Thoracic aorta (tissue), 2 donors: ENCODE measurements at places on chromosomes 1 and 21.

DNA sequence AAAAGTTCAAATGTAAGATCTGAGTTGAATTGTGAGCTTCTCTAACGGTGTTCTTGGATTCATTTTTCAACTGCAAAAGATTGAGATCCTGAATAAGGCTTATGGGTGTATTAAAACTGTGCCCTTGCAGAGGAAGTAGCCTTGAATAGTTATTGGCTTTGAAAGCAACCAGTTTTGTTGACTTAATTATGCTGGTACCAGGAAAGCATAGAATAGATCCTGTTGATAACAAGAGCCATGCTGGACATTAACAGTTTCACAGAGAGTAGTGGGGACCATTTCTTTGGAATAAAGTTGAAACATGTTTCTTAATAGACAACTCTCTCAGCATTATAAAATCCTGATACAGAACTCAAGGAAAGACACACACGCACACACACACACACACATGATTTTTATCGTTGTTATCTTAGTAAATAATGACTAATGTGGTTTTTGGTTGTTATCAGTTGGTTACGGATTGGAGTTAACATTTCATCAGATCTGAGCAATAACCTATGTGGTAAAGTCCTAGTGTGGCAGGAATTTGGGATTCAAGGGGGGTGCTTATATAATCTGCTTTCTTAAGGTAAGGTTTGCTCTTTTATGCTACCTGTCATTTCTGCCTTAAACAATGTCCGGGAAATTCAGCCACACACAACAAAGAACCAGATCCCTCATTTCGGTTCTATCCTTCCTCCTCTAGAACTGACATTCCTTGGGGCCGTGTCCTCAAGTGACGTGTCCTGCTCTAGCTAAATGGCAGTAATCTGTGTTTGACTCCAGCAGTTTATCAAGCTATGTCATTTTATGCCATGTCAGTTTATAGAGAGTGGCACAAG is 330.9 kb downstream of the CHRM3 start:
- no peak for DNase-seq

DNA sequence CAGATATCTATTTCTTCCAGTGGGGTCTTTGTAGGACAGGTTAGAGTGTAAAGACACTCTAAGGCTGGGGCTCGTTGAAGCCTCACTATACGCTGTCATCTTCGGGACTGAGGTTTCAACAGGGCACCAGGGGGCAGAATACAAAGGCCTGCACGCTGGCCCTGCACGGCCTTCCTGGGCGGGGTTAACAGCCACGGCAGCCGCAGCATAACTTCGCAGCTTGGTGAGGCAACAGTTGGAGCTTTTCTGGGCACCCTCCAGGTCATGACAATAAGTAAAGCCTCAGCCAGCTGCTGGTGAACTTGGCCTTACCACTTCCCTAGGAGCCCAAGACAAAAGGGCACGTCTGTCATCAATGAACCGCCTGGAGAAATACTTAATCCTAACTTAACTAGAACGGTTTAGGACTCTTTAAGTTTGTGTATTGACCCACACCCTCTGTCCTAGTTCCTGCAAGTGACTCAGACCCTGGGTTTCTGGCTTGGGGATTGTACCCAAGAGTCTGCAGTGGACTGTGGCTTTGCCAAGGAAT is 2.3 kb upstream of the RUNX1 start:
- peak; percentile 57 for DNase-seq

- DNase-seq = no peak
These were observed 204.7 kb downstream of the ST6GALNAC3 start for GRCh38 chr1:76279101-76279748.

- DNase-seq = no peak
These were observed 5.0 kb upstream of the KCNC4 start for GRCh38 chr1:110205156-110205555.

- no peak for DNase-seq
These were observed 150.9 kb downstream of the NTMT2 start for GRCh38 chr1:170296642-170297041.

- no peak for DNase-seq
These were observed 127.2 kb downstream of the ZSCAN20 start for GRCh38 chr1:33599516-33600115.

DNA sequence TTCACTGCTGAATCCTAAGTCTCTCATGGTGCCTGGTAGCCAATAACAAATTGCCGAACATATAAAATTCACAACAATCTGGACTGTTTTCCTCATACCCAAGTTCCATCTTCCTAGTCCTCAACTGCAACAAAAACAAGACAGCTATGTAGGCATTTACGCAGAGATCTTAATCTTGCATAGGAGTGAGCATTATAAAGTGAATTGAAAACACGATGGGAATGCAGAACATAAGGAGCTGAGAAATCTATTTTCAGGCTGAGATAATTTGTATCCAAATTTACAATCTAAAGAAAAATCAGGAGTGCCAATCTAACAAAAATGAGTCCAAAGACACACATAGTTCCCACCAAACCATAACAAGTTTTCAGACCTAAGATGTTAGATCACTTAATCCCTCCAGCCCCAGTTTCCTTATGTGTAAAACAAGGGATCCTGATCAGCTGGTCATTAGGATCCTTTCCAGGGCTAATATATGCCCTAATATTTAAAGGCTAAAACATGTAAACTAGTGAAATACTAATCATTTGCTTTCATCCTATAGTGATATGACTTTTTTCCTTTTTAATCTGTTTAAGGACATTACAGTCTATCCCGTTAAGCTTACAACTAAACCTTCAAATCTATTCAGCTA is 1.9 kb downstream of the SLC16A1 start:
- DNase-seq = no peak

DNA sequence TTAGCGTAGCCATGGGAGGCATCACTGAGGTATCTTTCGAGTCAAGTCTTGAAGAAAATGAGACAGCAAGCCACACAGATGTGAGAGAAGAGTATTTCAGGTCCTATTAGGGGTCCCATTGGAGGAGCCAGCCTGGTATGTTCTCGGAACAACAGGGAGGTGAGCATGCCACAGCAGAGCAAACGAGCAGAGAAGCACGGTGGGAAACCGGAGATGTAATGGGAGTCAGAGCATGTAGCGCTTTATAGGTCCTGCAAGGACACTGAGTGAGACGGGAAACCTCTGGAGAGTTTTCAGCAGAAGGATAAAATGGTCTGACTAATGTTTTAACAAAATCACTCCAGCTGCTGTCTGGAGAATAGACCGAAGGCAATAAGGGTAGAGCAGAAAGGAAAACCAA is 15.9 kb downstream of the H3-3A start:
- no peak for DNase-seq

DNA sequence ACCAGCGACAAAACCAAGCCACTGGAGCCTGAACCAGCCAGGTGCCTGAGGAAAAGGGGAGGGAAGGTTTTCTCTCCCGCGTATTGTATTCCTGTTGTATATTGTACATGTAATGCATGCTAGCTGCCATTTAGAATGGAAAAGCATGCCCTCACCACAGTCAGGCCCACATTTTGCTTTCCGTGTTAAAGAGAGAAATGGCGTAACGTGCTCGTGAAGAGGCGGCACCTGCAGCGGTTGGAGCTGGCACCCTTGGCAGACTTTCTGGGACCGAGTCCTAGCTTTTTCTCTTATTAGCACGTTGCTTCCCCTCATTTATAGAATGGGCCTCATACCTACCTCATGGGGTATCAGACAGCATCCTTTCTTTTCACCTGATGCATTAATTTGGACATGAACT is 135.3 kb upstream of the IRF2BP2 start:
- DNase-seq = no peak

- no peak for DNase-seq
These were observed 19.9 kb downstream of the ACOT11 start for GRCh38 chr1:54567961-54568360.

DNA sequence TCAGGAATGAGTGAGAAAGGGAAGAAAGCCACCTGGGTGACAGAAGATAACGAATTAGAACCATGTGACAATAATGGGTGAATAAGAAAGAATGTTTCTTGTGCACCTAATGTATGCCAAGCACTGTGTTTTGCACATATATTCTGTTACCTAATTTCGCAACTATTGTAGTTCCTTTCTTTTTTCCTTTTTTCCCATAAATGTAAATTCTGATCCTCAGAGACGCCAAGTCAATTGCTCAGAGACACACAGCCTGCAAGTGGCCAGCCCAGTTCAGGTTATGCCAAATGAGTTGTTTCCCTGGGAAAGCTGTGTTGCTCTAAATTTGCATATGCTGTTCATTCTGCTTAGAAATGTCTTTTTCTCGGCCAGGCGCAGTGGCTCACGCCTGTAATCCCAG is 1.7 kb upstream of the RSPO1 start:
- DNase-seq = no peak

DNA sequence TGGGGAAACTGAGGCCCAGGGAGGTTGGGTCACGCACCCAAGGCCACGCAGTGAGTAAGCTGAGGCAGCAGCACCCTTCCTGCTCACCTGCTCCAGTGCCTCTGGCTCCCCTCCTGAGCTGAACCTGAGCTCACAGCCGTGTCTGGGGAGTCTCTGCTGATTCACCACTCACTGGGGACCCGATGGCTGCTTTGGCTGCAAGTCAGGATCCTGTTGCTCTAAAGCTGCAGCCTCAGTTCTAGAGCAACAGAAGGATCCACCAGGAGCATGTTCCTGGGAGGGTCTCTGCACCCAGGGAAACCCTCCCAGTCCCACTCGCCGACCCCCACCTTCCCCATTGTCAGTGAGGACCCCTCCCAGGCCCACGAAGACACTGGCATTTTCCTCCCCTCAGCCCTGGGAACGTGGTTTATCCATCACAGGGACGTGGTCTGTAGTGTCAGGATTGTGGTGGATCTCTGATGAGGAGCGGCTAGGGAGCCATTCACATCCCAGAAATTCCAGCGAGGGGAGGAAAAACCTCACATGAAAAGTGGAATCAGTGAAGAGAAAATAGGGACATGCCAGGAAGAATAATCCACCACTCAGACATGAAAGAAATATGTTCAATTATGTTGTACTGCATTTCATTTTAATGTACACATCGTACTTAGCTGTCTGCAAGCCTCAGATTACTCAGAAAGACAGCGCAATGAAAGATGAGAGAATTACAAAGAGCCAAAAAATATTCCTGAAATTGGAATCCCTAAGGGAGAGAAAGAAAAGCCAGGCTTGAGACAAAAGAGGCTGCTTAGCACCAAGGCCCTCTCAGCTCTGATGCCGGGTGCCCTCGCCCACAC is 447.2 kb downstream of the MATN1 start:
- DNase-seq = no peak

- DNase-seq = no peak
These were observed 24.3 kb upstream of the SLC35D1 start for GRCh38 chr1:67078291-67078690.

GRCh38 chr1:58855274-58856165 is 71.7 kb upstream of the JUN start:
- no peak for DNase-seq

DNA sequence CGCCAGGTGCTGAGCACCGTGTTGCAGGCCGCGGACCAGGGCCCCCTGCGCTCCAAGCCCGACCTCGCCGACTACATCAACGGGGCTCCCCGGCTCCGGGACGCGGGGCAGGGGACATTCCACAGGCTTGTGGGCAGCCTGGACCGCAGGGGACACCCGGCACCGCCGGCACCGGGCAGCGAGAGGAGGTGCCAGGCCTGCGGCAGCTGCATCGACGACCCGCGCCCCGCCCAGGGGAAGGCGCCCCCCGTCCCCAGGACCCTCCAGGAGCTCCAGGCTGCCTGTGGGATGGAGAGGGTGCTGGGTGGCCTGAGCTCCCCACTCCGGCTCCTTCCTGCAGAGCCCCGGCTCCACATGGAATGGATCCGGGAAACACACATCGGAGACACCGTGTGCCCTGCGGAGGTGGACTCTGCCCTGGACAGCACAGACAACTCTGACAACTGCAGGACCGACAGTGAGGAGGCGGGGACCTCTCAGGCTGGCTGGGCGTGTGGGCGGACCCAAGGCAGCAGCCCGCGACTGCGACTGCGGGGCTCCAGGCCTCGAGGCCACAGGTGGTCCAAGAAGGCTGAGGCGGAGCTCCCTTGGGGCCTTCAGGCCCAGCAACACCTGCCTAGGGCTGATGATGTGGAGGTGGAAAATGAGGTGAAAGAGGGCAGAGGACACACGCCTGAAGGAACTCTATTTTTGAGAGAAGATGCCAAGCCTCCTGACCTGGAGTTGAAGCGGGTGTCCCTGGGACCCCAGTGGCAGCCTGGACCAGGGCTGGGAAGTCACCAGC is 22.8 kb downstream of the KIAA1614 start:
- DNase-seq = no peak

- DNase-seq = no peak
These were observed 153.1 kb upstream of the LRRC7 start for GRCh38 chr1:69414574-69414973.

DNA sequence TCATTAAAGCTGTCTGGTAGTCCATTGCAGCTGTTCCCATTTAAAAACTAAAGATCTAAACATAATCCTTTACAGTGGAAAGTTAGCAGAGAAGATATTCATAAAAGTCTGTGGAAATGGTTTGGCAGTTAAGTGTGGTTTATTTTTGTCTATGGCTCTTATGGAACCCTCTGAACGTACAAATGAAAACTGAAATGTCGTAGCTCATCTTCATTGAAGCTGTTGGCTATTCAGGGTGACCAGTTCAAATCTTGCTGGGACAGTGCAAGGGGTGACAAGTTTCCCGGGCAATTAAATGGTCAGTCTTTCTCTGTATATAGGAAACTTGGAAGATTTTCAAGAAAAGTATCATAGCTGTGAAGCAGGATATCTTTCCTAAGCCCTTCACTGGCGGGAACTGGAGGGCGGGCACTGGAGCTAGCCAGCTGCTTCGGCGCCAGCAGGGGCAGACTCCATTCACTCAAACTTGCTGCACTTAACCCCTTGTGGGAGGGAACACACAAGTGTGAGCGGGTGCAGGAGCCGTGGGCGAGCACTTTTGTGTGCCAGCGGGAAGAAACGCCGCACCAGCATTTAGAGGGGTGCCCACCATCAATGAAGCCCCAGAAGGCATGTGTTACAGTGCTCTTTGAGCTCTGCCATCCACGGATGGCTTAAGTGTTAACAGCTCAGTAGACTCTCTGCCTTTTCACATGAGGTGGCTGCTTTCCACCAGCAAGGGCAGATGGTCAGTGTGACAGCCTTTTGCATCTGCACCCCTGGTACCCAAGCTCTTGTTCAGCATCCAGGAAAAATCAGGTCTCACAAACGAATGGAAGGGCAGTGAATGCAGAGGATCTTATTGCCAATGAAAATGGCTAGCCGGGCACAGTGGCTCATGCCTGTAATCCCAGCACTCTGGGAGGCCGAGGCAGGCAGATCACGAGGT is 232.1 kb upstream of the KAZN start:
- no peak for DNase-seq

- no peak for DNase-seq
These were observed 50.3 kb downstream of the NAV1 start for GRCh38 chr1:201589186-201589585.

GRCh38 chr1:208781391-208782045 is 537.3 kb upstream of the PLXNA2 start:
- no peak for DNase-seq

- DNase-seq = no peak
These were observed 56.7 kb downstream of the HSF2BP start for GRCh38 chr21:43602266-43603232.

DNA sequence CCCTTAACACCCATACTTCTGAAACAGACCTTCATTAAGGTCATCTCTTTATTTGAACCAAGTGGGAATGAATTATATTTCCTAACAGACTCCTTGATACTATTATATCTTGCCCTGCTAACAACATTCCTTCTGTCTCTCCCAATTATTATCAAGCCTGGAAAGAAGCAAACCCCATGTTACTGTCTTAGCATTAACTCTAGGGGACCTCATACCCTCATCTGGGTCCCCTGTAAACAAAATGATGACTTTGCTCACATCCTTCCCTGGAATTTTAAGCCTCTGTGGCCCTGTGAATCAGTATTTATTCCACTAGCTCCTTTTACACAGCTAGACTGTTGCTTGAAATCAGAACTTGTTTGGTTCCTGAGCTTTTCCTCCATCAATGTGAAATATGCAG is 38.3 kb upstream of the BCL10 start:
- no peak for DNase-seq
